Amniotic epithelial cell (primary cell): ENCODE measurements at places on chromosomes 5 and 9.

GRCh38 chr9:110995420-110996340, 42.6 kb downstream of the LPAR1 start:
- peak; percentile 92 for DNase-seq

DNA sequence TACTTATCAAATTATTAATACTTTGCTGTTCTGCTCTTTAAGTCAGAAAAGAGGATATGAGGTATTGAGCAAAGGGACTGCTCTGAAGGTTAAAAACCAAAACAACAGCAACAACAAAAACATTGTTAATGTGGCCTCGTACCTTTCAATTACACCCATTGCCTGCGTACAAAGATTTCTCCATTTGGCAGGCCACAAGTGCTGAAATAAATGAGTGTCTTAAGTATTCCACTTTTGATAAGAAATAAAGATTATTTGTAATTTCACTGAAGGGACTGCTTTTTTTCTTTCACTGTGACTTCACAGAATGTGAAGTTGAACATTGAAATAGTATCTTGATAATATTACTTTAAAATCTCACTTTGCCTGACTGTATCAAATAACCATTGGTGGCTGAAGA, 163.2 kb upstream of the MRPS30 start:
- DNase-seq: no peak

GRCh38 chr9:133787754-133788025, 49.5 kb upstream of the SARDH start:
- peak; percentile 32 for DNase-seq

GRCh38 chr5:23208959-23209431, 298.4 kb upstream of the PRDM9 start:
- peak; percentile 24 for DNase-seq

DNA sequence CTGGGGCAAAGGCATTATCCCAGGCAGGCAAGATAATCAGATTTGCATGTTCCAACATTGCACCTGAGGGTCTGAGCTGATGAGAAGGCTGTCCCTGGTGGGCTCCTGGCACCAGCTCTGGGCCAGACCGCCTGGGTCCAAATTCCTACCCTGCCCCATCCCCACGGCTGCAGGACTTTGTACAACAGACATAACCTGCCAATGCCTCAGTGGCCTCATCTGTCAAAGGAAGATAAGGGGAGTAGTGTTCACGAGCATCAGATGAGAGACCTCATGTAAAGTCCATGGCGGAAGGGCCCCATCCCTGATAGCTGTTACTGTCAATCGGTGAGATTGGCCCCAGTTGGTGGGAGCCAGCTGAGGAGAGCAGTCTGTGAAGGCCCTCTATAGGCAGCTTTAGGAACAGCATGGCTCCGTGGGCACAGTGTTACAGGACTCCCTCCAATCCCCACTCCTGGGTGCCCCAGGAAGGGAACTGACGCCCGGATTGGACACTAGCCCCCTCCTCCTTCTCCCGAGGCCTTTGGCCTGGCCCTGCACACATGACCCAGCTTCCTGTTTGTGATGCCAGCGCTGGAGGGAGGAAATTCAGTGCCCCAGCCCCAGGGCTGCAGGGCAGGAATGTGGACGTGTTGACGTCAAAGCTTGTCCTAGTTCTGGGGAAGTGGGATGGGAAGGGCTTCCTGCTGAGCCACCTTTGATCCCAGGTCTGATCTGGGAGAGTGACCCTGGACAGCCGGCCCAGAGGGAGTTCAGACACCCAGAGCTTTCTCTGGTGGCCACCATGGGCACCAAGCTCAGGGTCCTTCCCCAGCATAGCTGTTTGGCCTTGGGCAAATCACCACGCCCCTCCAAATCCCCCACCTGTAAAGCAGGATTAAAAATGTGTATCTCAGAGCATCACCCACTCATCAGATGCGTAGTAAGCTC, 56.2 kb downstream of the DUSP1 start:
- peak; percentile 78 for DNase-seq

DNA sequence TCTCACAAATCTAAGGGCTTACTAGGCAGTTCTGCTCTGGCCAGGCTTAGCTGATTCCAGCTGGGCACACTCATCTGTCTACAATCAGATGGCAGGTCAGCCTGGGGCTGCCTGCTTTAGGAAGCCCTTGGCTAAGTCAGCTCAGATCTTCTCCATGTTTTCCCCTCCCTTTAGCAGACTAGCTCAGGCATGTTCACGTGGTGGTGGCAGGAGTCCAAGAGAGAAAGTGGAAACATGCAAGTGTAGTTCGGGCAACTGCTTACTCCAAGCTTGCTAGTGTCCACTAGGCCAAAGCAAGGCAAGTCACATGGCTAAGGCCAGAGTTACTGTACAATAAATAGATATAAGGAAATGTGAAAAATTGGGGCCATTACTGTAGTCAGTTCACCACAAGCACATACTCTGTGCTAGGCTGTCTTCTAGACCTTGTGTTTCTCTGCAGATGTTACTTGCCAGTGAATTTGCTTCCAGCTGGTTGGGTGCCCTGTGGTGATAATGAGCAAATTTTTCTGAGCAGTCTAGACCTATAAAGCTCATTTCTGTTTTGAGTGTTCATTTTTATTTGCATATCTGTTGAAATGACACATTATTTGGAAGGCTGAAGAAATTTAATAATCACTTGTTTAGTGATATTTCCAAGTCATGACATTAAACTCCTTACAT, 38.3 kb downstream of the RECK start:
- peak; percentile 85 for DNase-seq
